ENCODE measurements at places on chromosomes 2 and 18.

GRCh38 chr18:13377496-13377895, 158.9 kb downstream of the LDLRAD4 start:
- peak; percentile 46 for DNase-seq

DNA sequence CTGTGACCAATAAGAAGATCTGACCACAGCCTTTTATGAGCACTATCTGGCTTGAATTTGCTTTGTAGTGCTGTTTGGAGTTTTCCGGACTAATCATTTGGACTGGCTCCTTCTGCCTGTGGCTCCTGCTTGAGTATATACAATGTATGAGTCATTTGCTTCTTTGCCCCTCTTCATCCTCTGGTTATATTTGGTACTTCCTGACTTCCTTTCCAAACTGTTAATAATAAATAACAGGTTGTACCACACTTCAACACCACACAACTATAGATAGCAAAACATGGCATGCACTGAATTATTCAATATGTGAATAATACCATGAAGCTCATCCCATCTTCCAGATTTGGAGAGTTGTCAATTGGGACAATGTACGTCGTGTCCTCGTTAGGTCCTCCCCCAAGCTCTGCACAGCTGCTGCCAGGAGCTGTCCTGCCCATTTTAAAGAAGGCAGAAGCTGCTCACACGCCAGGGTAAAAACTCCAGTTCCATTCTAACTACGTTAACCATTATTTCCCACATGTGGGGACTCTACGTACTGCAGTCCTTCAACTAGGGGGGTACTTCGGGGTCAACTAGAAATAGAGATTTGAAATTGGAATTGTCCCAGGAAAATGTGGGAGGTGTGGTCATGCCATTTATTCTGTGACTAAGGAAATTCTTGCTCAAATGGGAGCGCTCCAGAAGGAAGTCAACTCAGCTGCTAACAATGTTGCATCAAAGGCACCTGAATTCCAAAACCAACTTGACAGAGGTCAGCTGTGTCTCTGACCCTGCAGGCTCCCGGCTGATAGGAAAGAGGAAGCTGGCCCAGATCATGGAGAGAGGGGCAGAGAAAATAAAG, 38.1 kb downstream of the ST8SIA5 start:
- DNase-seq = no peak

GRCh38 chr18:22469061-22469734, 51.5 kb upstream of the CTAGE1 start:
- no peak for DNase-seq

DNA sequence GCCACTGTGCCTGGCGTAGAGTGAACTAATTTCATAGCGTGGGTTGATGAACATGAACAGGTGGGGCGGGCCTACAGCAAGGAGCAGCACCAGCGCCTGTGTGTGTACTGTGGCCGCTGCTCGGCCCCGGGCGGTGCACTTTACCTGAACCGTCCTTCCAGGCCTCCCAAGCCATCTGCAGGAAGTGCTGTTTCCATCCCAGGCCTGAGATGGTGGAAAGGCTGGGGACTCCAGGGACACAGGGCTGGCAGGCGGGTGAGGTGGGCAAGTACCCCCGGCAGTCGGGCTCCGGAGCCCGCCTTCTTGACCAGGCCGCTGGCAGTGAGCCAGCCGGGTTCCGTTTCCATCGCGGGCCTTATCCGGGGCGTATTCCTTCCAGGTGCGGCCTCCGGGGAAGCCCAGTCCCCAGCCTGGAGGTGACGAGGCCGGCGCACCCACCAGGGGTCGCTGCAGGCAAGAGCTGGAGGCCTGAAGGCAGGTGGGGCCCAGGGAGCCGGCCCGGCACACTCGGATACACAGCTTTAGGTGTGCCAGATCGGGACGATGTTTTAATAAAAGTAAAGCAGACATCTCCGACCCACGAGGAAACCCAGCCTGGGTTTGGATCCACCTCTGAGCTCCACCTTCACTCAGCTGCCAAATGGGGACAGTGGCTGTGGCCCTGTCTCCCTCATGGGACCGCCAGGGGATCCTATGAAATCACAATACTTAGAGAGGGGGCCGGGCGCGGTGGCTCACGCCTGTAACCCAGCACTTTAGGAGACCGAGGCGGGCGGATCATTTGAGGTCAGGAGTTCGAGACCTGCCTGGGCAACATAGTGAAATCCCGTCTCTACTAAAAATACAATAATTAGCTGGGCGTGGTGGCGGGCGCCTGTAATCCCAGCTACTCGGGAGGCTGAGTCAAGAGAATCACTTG, 22.7 kb upstream of the PDIA6 start:
- DNase-seq = peak; percentile 63

GRCh38 chr18:76616373-76616772, 121.3 kb upstream of the ZNF516 start:
- DNase-seq = no peak

GRCh38 chr2:75569546-75569945, 8.8 kb upstream of the EVA1A start:
- no peak for DNase-seq

- DNase-seq = no peak
Measured at GRCh38 chr2:186205254-186205911, 280.7 kb upstream of the ZC3H15 start.

DNA sequence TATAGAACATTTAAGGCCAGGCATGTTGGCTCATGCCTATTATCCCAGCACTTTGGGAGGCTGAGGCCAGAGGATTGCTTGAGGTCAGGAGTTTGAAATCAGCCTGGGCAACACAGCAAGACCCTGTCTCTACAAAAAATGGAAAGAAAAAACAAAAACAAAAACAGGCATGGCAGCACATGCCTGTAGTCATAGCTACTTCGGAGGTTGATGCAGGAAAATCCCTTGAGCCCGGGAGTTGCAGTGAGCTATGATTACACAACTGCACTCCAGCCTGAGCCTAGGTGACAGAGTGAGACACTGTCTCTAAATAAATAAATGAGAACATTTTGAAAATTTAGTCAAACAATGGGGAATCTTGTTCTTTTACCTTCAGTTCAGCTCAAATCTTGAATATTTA, 12.1 kb upstream of the YES1 start:
- DNase-seq = no peak

GRCh38 chr2:239833269-239834109, 191.7 kb downstream of the NDUFA10 start:
- no peak for DNase-seq

- DNase-seq = no peak
Measured at GRCh38 chr2:118705032-118705431, 142.4 kb downstream of the EN1 start.

DNA sequence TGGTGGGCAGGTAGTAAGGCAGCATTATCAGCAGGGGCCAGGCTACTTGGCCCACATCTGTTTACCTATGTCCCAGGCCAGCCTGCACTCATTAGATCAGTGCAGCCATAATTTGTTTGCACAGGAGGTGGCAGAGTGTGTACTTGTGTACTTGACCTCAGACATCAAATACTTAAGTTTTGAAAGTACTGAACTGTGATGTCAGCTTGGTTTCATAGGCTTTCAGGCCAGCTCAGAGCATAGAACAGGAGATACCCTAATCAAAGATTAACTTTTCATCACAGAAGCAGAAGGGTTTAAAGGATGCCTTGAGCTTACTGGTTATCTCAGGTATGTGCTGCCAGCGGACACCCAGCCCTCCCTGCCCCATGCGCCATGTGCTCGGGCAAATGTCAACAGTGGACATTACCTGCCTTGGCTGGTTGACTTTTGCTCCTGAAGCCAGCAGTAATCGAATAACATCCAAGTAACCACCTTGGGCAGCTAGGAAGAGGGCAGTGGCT, 33.2 kb downstream of the ANKRD29 start:
- DNase-seq = no peak

DNA sequence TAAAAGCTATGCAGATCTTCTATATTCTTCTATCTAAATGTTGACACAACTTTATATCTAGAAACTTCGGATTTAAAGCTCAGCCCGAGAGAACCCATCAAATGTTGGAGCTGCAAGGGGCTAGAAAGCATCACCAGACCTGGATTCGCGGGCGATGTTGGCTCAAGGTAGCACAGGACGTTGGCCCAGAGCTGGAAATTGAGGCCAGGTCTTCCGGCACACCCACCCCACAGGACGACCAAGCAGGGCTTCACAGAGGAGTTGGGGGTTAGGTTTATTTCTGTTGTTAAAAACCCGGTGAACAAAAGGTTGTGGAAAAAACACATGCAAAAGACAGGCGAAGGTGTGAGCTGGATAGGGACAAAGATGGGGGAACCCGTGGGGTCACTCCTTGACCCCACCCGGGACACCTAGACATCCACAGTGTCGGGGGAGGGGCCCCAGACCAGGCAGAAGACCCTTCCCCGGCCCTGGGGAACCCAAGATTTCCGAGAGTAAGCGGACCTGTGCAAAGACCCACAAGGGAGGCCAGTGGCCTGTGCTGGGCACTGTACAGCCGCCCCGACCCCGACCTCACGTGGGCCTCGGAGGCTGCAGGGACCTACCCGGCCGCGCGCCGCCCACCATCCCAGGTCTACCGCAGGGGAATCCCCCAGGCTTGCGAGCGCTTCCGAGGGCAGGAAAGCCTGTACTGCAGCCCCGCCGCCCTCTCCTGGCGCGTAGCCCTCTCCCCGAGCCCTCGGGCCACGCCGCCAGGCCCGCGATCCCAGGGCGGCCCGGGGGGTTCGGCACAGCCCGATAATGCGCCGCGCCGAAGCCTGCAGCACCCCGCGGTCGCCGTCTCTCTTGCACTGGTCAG, 1.8 kb upstream of the AGBL5 start:
- DNase-seq = peak; percentile 54

DNA sequence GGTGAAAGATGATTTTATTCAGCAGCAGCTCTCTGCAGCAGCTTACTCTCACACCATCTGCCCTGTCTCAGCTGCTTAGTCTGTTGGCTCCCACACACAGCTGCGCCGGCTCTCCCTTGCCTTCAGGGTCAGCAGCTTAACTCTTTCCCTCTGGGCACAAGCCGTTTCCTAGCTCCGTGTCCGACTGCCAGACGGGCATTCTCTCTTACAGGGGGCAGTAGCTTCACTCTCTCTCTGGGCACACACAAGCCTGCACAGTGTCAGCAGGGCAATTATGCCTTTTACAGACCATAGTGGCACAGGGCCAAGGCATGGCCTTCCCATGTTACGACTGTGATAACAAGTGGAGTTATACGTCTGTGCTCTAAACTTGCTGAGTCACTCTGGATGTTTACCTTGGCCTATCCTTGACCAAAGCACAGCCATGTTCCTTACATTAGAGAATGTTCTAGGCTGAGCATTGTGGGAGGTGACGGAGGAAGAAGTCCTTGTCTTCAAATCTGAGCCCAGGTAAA, 31.7 kb downstream of the PCARE start:
- no peak for DNase-seq

GRCh38 chr2:86632672-86633071, 9.0 kb upstream of the RNF103 start:
- DNase-seq = no peak

- no peak for DNase-seq
Measured at GRCh38 chr18:37578886-37579513, 13.4 kb upstream of the CELF4 start.

DNA sequence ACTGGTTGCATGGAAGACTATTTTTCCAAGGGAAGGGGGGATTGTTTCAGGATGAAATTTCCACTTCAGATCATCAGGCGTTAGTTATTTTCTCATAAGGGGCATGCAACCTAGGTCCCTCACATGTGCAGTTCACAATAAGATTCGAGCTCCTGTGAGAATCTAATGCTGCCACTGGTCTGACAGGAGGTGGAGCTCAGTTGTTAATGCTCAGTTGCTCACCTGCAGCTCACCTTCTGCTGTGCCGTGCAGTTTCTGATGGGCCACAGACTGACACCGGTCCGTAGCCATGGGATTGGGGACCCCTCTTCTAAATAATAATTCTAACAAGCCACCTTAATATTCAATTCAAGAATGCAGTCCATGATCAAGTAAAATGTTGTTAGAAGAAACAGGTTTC, 34.9 kb downstream of the PLCL1 start:
- peak; percentile 17 for DNase-seq

- no peak for DNase-seq
Measured at GRCh38 chr2:220293966-220294365, 666.5 kb downstream of the SLC4A3 start.

GRCh38 chr2:47402555-47402804, 476 bp upstream of the MSH2 start:
- DNase-seq = no peak

GRCh38 chr2:140717481-140717880, 1413.3 kb downstream of the LRP1B start:
- DNase-seq = no peak

- DNase-seq = no peak
Measured at GRCh38 chr2:195016841-195017240, 640.2 kb upstream of the SLC39A10 start.

- no peak for DNase-seq
Measured at GRCh38 chr18:25097569-25098056, 254.4 kb downstream of the ZNF521 start.

DNA sequence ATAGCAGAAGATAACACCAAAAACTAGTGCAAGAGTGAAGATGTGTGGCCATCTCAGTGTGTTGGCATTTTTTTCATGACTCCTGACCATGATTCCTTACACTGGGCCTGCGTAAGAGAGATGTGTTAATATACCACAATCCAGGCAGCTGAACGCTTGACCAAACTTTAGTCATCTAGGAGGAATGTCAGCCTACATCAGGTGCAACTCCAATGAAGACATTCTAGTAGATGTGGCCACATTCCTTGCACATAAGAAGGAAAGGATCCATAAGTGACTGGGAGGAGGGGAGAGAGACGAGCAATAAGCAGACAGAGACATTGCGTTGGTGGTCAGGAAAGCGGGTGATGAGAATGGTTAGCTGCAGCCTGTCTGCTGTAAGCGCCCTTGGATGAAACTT, 42.6 kb downstream of the CYRIA start:
- DNase-seq = no peak

DNA sequence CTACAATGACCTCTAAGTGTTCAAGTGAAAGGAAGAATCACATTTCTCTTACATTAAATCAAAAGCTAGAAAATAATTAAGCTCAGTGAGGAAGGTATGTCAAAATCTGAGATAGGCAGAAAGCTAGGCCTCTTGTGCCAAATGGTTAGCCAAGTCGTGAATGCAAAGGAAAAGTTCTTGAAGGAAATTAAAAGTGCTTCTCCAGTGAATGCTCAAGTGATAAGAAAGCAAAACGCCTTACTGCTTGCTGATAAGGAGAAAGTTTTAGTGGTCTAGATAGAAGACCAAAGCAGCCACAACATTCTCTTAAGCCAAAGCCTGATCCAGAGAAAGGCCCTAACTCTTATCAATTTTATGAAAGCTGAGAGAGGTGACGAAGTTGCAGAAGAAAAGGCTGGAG, 932.3 kb upstream of the ACVR2A start:
- DNase-seq = no peak

DNA sequence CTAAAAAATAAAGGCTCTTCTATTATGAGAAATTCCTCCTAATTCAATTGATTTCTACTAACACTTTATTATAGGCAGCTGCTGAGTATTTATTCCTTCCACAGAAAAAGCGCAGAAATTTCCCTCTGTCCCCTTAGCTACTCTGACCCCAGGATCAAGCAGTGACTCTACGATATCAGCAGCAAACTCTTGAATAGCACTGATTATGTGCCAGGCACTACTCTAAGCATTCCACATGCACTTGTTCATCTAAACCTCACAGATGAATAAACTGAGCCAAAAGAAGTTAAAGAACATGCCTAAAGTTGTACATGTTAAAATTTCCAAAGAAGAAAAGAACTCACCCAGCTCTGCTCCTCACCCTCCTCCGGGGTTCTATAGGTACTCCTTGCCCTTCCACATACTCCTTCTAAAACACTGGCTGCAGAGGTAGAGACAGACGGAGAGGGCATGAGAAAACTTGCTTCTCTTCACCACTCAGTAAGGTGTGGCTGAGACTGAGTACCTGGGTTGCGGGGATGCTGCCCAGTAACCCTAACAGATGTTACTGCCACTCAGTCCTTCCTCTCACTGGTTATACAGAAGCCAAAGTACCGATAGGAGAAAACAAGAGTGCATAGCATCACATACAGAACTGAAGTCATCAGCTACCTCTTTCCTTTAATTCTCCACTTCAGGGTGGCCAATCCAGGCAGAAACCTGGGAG, 9.9 kb downstream of the C1D start:
- no peak for DNase-seq
